ENCODE measurements at places on chromosomes 7 and 10.

DNA sequence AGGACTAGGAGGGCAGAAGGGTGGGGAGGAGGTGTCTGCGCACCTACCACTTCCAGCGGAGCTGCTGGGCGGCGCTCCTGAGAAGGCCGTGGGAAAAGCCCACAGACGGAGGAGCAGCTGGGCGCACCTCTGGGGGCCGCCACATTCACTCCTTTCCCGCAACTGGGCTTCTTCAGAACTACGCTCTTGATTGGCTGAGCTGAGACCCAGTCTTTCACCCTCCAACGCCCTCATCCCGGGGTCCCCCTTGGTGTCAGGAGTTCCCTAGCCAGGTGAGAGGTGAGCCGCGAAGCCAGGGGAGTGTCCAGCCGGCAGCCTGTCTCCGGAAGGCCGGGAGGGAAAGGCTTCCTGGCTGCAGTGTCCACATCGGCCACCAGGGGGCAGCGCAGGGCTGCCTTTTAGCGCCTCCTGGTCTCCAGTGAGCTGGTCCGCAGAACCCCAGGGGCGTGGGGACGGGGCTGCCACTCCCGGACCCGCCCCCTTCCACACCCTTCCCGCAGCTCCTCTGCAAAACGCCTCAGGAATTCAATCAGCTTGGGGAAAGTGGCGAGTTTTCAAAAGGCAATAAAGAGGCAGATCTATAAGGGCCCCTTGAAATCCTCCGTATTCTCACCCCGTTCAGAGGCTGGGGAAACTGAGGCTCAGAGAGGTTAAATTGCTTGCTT lies 98.8 kb downstream of the CHST15 start:
- peak; percentile 56 for DNase-seq

GRCh38 chr7:73520673-73521635 lies 1.1 kb downstream of the BAZ1B start:
- DNase-seq, result no peak

GRCh38 chr7:142098004-142098403 lies 13.5 kb upstream of the MGAM2 start:
- no peak for DNase-seq

- DNase-seq, result no peak
Observed at GRCh38 chr10:132579027-132579859, 41.7 kb downstream of the INPP5A start.

DNA sequence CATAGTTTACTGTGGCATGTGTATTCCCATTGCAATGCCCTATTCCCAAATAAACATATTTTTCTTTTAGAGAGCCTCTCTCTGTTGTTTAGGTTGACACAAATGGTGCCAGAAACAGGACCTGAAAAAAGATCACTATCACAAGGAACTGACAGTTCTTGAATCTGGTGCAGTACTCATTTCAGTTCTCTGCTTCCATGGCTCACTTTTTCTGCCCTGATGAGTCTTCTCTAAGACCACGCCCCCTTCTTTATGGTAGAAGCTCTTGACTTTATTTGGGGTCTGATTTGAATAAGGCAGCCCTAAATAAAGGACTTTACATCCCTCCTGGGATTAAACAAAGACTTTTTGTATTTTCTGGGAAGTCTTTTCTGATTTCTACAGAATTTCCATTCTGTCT lies 3.5 kb upstream of the CCDC126 start:
- DNase-seq, result no peak

DNA sequence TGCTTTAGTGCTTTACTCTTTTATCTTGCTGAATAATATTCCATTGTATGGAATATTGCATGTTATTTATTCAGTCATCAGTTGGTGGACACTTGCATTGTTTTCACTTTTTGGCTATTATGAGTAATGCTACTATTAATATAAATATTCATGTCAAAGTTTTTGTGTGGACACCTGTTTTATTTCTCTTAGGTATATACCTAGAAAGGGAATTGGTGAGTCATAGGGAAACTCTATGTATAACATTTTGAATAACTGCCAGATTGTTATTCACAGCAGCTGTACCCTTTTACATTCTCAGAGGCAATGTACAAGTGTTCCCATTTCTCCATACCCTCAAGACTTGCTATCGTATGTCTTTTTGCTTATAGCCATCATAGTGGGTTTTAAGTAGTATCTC lies 268.7 kb downstream of the SEMA3A start:
- DNase-seq, result no peak
